ENCODE measurements at places on chromosomes 12 and 14. TPM values are rescaled to one million over a fixed set of nuclear protein-coding genes. Genes with fewer than 3 reads are reported as not detected.
A peak's percentile ranks its signal among the peaks of the same experiment; 100 is the strongest.

DNA sequence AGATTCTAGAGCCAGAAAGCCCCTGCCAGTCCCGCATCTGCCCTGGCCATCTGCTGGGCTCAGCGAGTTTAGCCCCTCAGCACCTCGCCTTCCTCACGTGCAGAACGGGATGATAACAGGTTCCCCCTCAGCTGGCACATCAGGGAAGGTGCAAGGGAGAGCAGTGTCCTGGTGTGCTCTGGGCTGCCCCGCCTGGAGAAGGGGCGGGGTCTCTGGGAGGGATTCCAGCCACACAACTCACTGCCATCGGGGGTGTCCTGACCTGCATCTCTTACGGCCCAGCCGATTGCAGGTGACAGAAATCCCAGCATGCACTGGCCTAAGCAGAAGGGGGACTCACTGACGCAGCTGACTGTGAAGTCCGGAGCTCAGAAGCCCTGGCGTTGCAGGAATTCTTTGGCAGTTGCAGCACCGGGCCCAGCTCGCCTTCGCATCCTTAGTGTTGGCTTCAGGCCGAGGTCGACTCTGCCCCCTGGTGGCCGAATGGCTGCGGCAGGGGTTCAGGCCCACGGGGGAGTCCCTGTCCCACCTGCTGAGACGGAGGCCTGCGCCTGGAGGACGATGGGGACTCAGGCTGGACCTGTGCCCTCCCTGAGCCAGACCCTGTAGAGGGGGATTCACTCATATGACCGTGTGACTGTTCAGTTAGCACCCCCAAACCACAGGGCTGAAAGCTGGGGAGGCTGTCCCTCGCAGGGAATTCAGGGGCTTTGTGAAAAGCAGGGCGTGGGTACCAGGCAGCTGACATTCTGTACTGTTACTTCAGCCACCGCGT lies 178.6 kb downstream of the ADGRD1 start:
- peak; percentile 82 for DNase-seq

DNA sequence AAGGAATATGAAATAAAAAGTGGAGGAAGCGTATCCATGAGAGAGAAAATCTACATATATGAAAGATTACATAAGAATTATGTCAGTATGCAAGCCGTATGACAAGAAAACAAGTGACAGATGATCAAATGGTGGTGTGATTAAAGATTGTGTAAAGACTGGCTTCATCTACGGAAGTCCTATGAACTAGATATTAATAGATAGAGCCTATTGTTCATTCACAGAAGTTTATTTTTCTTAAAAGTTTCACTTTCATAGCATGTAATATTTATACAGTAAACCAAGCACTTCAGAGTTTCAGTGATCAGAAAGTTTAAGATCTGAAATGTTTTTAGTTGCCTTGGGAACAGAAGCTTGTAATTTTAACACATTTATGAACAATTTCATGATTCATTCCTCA lies 84.5 kb downstream of the VRK1 start:
- no peak for DNase-seq

- DNase-seq = no peak
Observed at GRCh38 chr12:71786829-71787228, 32.2 kb downstream of the RAB21 start.

- no peak for DNase-seq
Observed at GRCh38 chr14:42541535-42542001, 934.9 kb downstream of the LRFN5 start.

The POTEM gene
- not detected for total RNA-seq

- DNase-seq = no peak
Observed at GRCh38 chr14:53962953-53963319, 6.3 kb upstream of the BMP4 start.

The PPFIA2 gene
- total RNA-seq = not detected

GRCh38 chr12:49089821-49090773 lies 4.5 kb downstream of the DHH start:
- DNase-seq = peak; percentile 57

The TAS2R14 gene
- total RNA-seq = 1.2 TPM

DNA sequence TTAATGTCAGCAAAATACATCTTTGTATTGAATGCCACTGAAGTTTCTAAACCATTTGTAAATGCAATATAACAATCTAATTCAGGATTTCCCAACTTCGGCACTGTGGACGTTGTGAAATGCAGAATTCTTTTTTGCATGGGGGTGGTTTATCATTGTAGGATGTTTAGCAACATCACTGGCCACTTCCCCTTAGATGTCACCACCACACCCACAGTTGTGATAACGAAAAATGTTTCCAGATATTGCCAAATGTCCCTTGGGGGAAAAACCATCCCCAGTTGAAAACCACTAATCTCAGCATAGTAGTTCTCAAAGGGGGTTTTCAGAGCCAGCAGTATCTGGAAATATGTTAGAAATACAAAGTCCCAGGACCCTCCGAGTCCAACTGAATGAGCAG lies 203.3 kb downstream of the NAV3 start:
- DNase-seq = no peak

The ESRRB gene
- total RNA-seq = 0.30 TPM

GRCh38 chr12:85626001-85626783 lies 210.0 kb downstream of the RASSF9 start:
- DNase-seq = no peak

DNA sequence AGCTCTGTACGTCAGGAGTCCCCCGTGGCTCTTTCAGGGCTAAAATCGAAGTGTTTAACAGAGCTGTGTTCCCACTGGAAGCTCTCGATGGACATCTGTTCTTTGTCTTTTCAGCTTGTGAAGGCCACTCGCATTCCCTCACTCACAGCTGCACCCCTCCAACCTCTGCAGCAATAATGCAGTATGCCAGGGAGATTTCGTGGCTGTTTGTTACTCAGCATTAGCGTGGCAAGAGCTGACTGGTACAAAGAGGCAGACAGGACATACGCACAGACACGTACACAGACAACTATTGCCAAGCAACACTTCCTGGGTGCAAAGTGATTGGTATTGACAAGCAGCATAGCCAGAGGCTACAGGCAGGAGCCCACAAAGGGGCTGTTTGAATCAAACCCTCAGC lies 11.8 kb upstream of the FBXO21 start:
- DNase-seq = no peak

The CLEC2D gene
- 293 TPM for total RNA-seq

The GPATCH2L gene
- 80.1 TPM for total RNA-seq

- DNase-seq = peak; percentile 60
Observed at GRCh38 chr14:68779761-68780323, 13.0 kb downstream of the ZFP36L1 start.

The VPS29 gene
- 104 TPM for total RNA-seq

GRCh38 chr14:72753044-72753710 lies 140.7 kb downstream of the DPF3 start:
- no peak for DNase-seq

DNA sequence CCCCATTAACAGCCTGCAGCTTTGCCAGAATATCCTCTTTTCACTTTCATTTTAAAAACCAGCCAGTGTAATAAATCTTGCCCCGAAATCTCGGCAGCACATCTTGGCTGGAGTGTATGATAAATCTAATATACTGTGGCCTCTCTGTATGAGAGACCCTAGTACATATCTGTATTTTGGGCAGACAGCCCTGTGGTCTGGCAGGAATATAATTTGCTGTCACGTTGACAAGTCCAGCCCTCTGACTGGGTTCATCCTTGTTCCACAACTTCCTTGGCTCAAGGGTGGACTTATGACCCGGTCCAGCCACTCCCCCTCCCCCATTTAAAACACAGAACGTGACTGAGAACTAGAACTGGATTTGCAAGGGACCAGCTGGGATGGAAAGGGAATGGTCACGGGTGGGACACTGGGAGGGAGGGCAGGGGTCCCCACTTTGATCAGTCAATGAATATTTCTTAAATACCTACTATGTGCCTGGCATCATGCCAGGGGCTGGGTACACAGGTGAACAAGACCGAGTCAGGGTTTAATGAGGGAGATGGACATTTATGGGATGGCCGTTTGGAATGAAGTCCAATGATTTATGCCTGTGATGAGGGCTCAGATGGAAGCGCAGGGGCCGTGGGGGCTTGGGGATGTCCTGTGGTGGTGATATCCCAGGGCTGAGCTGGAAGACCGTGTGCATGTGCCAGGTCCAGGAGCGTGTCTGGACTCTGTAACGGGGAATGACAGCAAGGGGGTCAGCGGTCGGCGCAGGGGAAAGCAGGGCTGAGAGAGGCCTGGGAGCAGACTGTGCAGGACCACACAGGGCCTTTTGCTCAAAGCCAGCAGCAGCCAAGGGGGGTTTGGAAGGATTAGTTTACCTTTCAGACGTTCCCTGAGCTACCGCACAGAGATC lies 190.5 kb downstream of the PHETA1 start:
- no peak for DNase-seq

The NKX2-1 gene
- total RNA-seq = not detected

DNA sequence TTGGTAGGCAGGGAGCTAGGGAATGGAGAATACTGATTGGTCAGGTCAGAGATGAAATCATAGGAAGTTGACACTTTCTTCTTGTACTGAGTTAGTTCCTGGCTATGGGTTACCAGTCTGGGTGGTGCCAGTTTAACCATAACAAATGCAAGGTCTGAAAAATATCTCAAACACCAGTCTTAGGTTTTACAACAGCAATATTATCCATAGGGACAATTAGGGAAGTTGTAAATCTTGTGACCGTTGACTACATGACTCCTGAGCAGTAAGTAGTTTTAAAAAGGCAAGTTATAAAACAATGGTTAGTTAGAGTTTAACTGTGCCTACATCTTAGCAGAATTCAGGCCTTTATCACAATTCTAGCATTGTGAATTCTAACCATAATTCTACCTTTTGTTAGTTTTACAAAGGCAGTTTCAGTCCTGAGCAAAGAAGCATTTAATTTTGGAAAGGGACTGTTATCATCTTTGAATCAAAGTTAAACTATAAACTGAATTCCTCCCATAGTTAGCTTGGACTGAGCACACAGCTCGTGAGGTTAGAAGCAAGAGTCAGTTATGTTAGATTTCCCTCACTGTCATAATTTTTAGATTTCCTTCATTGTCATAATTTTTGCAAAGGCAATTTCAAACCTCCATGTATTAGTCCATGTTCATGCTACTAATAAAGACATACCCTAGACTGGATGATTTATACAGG lies 19.7 kb upstream of the MON2 start:
- no peak for DNase-seq

DNA sequence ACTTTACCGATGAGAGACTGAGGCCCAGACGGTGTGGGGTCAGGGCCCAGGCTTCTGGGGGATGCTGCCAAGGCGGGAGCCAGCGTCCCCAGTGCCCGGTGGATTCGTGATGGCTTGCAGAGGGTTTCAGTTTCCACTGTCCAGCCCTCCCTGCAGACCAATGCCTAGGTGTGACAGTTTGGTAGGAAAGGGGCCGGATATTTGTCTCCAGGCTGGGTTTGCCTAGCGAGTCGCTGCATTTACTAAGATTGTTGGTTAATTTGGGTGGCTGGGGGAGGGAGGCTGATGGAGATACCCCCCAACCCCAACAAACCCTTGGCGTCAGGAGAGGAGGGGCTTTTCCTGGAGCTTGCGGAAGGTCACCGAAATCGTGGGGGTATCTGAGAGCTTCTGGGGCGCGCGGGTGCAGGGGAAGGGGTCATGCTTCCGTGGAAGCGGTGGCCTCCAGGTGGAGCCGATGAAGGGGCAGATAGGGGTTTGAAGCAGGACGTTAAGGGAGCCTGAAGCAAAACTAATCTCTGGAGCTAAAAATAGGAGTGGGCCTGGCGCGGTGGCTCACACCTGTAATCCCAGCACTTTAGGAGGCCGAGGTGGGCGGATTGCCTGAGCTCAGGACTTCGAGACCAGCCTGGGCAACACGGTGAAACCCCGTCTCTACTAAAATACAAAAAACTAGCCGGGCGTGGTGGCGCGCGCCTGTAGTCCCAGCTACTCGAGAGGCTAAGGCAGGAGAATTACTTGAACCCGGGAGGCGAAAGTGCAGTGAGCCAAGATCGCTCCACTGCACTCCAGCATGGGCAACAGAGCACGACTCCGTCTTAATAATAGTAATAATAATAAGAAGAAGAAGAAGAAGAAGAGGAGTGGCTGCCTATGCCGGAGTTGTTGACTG lies 1.1 kb upstream of the CDC42BPB start:
- DNase-seq = no peak

The ATXN2 gene
- 47.9 TPM for total RNA-seq

DNA sequence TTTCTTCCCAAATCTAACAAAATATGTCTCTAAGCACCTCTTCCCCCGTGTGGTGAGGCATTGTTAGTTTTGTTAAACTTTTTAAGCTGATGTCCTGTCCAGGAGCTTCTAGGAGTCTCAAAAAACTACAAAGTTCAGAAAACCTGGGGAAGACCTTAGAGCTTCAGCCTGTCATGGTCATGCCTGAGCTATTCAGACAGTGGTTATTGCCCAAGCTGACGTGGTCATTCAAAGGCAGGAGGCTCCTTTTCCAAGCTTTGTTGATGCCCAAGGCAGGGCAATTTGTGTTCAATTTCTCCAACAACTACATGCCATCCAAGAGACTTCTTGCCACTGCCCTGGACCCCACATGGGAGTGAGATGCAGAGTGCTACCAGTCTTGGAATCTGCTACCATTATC lies 5.8 kb upstream of the LYZ start:
- DNase-seq = no peak

DNA sequence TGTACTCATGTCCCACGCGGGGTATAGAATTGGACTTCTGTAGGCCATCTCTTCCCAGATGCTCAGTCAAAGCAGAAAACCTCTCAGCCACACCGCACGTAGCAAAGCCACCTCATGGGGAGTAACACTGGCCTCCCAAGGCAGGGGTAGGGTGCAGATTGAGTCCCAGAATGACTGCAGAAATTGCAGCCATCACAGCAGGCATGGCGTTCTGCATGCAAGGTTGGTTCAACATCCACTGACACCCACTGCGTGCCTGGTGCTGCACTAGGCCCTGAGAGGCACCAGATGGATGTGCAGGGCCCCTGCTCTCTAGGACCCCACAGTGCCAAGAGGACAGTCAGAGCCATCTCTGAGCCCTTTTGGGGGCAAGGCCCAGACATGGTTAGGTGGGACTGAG lies 39.9 kb downstream of the RAB35 start:
- DNase-seq = no peak
